CD4-positive, alpha-beta T cell (primary cell): ENCODE measurements at places on chromosomes 1 and 21.

DNA sequence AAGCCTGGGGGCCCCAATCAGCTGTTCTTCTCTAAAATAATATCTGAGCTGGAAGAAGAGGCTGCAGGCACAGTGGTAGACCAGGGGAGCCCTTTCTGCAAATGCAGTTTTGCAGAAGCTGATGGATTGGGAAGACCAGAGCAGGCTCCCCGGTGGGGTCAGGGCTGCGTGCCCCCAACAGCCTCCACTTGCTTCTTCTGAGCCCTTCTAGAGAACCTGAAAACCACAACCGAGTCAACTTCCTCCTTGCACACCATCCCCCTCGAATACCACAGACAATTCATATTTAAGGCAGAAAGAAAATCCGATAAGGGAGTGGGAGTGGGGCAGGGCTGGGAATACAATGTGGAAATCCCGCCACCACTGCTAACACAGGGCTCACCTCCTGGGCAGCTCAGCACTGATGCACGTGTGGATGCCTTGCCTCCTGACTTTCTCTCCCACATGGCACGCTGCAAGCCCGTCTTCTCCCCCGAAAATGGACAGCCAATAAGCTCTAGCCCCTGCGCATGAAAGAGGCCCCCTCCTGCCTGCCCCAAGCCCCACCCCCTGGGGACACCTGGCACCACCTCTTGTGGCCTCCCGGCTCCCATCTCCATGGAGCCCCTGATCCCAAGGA is 25.4 kb upstream of the ALDH4A1 start:
- DNase-seq: no peak

GRCh38 chr1:235911876-235912275 is 45.2 kb upstream of the LYST start:
- DNase-seq: no peak

DNA sequence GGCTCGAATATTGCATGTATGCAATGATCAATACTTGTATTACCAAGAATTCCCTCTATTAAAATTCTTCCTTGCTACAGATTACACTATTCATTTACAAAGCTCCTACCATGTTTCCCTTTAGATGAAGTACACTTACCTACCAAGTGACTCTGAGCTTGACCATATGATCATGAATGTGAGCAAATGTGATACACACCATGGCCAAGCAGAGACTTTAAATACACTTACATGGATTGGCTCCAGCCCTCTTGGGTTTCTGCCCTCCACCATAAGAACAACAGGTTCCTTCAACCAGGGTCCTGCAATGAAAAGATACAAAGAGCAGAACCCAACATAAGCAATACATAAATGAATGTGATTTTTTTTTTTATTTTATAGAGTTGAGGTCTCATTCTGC is 30.0 kb downstream of the LRRC52 start:
- DNase-seq: no peak

DNA sequence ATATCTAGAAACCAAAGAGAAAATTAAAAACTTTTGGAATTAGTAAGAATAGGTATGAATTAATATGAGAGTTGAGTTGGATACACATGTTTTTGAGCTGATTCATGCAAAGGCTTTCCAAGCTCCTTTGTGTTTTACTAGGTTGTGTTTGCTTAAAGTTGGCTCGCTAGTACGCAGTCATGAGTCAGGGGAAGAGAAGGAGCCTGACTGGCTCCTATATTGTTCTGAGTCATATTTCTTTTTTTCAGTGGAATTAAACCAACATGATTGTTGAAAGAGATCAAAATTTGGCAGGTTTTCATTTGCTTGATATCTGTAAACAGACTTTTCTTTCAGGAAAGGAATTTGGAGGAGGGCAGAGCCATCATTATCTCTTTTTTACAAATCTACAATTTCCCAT is 66.7 kb downstream of the MAGI3 start:
- no peak for DNase-seq

DNA sequence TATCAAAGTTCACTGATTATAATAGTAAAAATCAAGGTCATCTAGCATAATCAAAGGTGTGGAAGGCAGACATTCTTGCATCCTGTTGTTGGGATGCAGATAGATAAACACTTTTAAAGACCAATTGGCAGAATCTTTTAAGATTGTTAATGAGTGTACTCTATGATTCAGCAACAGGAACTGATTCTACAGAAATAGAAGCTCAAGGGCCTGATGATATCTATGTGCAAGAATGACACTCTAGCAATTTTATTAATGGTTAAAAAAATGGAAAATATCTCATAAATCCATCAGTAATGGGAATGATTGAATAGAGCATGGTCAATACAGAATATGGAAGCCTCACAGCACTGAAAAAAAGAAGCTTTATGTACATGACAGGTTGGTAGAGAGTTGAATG is 2.2 kb upstream of the ATP1A4 start:
- no peak for DNase-seq

- DNase-seq: no peak
Observed at GRCh38 chr1:59138402-59138801, 158.5 kb upstream of the FGGY start.
